ENCODE measurements at places on chromosomes 12 and 14. TPM values are rescaled to one million over a fixed set of nuclear protein-coding genes. Genes with fewer than 3 reads are reported as not detected.

ABCC9 gene
- total RNA-seq: 0.89 TPM

RIPK3 gene
- total RNA-seq: 1.3 TPM

KCNJ8 gene
- total RNA-seq: 0.24 TPM

GRCh38 chr12:7695566-7696197, at the start of gene GDF3:
Gene GDF3 (minus strand): TSS chr12:7695775. CDS start chr12:7695728, 47 bp downstream.
- no peak within 1 kb of the TSS for H3K4me3 ChIP-seq
- no peaks in the 10 kb centered on the region for H3K27me3 ChIP-seq
- no peaks in the 10 kb centered on the region for H3K36me3 ChIP-seq
- DNase-seq: no peak
- H3K4me1 ChIP-seq: no peaks in the 10 kb centered on the region
- H3K27ac ChIP-seq: no peak within 1 kb of the TSS
